ENCODE measurements at places on chromosomes 6 and 20.

DNA sequence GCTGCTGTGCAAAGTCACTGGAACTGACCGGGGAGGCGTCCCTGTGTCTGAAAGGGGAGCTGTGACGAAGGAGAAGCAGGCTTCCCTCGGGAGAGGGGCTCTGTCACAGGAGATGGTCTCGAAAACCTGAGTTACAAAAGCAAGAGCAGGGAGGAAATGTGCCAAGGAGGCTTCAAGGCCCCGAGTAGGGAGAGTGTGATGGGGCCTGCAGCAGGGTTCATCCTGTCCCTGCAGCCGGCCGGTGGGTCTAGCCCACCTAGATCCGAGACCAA lies 16.7 kb downstream of the DYNLT1 start:
- DNase-seq: no peak

DNA sequence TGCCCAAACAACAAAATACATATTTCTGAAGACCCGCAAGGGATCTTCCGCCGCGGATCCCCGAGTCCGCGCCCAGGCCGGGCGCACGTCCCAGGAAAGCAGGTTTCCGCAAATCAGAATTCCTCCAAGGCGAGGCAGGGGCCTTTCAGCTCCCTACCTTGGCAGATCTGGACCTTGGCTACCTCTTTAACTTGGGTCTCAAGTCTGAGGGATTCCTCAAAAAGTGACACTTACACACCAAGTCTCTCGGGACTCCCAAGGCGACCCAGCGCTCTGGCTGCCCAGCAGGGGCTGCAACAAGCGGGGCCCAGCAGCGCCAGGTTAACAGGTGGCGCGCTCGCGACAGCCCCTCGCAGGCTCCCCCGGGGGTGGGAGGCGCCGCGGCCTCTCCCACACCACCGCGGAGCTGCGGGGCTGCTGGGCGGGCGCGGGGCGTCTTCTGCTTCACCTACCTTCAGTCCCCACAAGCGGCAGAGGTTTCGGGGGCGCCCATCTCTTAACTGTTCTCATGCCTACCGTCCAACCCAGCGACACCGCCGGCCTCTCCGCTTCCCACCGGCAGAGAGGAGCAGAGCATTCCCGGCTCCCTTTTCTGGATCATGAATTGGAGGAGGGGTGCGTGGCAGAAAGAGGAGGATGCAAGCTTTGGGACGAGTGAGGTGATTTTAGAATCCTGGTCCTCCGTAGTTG lies 414 bp downstream of the SIM1 start:
- DNase-seq: no peak

DNA sequence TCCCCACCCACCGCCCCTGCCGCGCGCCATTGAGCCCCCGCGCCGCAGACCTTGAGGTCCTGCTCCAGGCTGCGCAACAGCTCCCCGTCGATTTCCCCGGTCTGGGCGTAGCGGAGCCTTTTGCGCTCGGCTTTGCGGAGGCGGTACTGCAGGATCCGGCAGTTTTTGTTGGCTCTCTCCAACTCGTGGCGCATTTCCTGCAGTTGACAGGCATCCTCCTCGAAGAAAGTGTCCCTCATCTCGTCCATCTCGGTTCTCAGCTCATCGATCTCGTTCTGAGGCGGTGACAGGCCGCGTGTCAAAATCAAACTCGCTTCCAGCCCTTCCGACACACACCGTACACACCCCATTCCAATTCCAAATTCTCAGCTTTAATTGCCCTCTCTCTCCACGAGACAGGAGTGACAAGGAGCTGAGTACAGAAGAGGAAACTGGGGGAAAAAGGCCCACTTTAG lies 4.3 kb downstream of the MTCL3 start:
- DNase-seq: no peak

- no peak for DNase-seq
These were observed 19.9 kb downstream of the PMEPA1 start for GRCh38 chr20:57689745-57690481.

GRCh38 chr6:106677282-106677681 lies 47.9 kb downstream of the QRSL1 start:
- DNase-seq: no peak

DNA sequence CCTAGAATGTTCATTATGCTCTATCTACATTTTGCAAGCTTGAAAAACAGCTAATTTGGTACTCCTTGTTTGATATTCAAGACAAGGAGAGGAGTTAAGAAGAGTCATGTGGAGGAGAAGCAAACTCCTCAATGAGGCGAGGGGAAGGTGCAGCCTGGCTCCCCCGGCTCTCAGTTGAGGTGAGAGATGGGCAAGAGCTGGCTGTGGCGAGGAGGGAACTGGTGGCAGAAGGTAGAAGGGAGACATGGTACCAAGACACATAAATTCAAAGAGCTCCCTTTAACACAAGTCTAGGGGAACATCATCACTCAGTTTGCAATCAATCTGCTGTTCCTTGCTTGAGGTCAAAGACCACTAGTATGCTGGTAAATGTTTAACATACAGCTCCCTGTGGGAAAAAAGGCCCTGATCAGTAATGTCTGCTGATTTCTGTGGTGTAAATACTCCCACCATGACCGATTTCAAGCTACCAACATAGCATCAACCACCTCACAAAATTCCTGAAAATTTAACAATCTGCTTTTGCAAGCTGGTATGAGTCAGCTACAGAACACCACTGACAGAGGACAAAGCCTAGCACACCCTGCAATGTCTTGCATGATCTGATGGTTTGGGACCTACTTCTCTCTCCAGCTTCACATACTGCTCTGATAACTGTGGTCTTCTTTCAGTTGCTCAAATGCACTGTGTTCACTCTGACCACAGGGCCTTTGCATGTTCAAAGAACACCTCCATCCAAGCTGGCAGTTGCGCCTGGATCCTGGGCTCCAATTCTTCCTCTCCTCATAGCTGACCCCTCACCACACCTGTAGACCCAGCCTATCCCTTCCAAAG lies 516.3 kb upstream of the CHD6 start:
- no peak for DNase-seq

DNA sequence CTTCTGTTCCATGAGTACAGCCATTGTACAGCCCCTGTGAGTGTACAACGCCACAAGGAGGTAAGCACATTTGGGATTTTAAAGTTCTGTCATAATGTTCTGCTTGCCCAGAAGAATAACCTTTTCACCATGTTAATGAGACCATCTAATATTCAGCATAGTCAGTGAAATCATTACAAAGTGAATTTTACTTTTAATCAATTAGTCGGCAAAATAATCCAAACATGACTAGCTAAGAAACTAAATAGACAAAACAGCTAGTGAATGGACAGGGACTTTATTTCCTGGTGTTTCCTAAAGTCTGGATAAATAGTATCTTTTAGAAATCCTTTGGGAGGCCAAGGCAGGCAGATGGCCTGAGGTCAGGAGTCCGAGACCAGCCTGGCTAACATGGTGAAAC lies 69.0 kb upstream of the NRSN1 start:
- DNase-seq: no peak

DNA sequence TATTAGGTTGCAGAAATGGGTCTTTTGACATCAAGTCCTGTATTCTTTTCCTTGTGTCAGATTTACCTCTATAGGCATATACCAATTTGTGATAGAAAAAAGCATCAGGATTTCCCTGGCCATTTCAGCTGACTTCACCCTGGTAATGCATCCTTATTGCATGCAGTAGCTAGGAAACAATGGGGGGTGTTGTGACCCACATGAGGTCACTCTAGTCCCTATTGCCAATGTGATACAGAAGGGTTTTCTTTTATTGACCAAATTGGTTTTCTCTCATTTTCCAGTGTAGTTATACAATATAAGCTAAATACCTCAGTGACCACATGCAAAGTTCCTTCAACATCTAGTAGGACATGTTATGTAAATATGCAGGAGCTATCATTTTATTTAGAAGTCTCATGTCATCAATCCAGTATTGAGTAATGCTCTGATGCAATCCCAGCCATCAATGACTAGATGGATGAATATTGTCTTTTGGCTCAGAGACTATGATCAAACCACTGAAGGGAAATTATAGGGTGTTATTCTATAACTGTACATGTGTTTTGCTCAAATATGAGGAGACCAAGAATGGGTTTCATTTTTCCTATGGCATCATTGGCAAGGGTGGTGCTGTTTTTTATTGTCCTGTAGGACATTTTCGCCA lies 177.7 kb downstream of the KLHL32 start:
- DNase-seq: no peak

DNA sequence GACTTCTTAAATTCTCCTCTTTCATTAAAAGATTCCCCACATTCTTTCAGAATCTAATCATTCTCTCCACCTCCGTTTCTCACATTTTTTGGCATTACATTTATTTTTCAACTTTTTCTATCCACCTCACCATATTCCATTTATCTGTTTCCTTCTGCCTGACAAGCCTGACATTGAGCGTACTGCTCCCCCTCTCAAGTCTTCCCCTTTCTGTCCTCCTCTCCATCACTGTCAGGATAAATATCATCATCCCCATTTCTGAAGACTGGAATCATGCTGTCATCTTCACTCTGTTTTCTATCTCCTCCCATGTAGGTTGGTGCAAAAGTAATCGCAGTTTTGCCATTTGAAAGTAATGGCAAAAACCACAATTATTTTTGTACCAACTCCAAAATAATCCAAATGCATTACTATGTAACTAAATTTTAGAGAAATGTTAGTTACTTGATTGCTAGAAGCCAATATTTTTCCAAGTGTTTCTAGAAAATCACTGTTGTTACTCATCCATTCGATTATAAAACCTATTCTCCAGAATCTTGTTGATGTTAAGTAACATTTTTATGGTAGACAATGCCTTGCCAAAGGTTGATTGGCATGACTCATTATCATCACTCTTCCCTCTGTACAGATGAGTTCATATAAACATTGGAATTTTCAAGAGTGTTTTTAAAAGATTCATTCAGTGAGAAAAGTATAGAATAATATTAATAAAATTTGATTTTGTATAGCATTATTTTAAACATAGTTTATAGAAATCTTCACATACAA lies 292.3 kb upstream of the RNF217 start:
- no peak for DNase-seq

- no peak for DNase-seq
These were observed 2.2 kb downstream of the TBC1D20 start for GRCh38 chr20:460180-460579.

GRCh38 chr6:100217225-100218012 lies 223.4 kb upstream of the MCHR2 start:
- no peak for DNase-seq

DNA sequence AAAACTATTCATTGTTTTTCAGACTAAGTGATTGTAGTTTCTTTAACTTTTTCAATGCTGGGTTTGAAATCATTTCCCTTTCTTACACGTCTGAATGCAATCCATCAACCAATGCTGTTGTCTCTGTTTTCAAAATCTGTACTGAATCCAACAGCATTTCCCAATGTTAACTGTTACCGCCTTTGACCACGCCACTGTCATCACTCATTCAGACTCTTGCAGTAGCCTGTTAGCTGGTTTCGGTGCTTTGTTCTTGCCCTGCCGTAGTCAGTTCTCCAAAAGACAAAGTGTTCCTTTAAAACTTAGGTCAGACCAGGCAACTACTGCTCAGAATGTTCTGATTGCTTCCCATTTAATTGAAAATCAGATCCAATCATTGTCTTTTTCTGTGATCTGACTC lies 131.3 kb downstream of the PLCB4 start:
- no peak for DNase-seq

- DNase-seq: no peak
These were observed 161.8 kb downstream of the KCNQ5 start for GRCh38 chr6:72783666-72784065.

DNA sequence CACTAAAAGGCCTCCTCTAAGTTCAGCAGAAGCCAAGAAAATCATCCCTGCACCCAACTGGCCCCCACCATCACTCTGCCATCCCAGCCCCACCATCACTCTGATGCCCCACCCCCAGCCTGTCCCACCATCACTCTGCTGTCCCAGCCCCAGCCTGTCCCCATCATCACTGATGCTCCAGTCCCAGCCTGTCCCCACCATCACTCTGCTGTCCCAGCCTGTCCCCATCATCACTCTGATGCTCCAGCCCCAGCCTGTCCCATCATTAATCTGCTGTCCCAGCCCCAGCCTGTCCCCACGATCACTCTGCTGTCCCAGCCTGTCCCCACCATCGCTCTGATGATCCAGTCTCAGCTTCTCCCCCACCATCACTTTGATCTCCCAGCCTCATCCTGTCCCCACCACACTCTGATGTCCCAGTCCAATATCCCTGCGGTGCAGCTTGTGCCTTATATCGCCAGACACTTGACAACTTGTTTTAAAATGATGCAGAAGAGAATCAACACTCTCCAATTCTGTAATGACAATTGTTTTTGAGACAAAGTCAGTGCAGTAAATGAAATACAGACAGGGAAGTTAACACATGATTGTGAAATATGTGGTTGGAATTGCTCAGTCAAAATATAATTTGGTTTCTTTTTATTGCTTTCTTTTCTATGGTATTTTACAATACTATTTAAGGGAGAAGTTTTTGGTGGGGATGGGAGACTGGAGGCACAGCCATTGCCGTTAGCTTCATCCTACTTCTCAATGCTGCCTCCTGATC lies 100.8 kb downstream of the TNFAIP3 start:
- no peak for DNase-seq

GRCh38 chr20:57605878-57606277 lies 14.3 kb downstream of the ZBP1 start:
- no peak for DNase-seq

DNA sequence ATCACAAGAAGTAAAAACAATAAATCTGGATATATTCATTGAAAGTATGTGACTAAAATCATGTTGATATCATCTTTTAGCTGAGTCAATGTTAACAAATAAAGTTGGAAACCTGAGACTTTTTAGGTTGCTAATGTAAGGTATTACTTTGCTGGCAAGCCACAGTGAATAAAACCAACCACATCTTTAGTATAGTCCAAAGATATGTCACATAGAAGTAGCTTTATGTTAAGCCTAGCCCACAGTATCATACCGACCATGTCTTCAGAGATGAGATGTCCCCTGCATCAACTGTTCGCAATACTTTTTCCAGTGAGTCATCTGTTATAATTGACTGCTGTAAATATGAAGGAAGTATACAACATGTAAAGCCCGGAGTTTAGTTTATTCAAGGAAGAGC lies 107.6 kb upstream of the MCHR2 start:
- DNase-seq: no peak

DNA sequence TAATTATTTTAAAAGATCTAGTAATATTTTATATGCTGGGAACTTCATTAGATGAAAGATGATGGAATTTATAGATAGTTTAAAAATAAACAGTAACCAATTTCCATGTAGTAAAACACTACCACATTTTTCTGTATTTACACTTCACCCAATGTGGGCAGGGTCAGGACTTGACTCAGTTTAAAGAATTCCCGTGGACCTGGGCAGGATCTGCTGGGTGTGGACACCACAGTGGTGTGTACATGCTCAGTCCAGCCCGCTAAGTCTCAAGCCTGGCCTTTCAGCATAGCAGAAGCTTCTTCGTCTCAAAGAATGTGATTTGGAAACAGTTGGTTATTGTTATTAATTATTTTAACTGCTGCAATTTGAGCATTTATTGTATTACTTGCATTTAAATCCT lies 364.2 kb downstream of the SYNE1 start:
- DNase-seq: no peak

GRCh38 chr20:1434571-1435336 lies 31.9 kb downstream of the NSFL1C start:
- peak; percentile 20 for DNase-seq

GRCh38 chr6:41071501-41071922 lies 644 bp downstream of the OARD1 start:
- peak; percentile 48 for DNase-seq

Data from activated T-cell treated with anti-CD3 and anti-CD28 coated beads for 4 hours (primary cell).